DMS79 (cell line): ENCODE measurements at places on chromosomes 11 and 22.

GRCh38 chr11:32081129-32081641 is 9.7 kb upstream of the RCN1 start:
- peak; percentile 63 for DNase-seq

- no peak for DNase-seq
Observed at GRCh38 chr22:35505399-35506258, 35.0 kb upstream of the RASD2 start.

GRCh38 chr11:70381872-70382861 is 16.2 kb upstream of the CTTN start:
- DNase-seq, result no peak

DNA sequence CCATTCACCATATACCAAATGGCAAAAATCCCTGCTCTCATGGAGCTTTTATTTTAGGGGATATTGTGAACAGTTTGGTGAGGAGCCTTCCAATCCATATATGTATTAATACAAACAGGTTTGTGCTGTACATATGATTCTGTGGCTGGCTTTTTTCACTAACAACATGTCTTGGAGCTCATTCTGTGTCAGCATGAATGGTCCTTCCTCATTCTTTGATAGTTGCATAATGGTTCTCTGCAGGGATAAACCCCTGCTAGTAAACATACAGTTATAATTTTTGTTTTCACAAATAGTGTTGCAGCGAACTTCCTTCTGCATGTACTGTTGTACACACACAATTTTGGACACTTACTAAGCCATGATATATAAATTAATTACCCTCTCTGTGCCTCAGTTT is 8.3 kb downstream of the PRR5L start:
- DNase-seq, result no peak

- no peak for DNase-seq
Observed at GRCh38 chr11:87628026-87628580, 547.1 kb downstream of the RAB38 start.

DNA sequence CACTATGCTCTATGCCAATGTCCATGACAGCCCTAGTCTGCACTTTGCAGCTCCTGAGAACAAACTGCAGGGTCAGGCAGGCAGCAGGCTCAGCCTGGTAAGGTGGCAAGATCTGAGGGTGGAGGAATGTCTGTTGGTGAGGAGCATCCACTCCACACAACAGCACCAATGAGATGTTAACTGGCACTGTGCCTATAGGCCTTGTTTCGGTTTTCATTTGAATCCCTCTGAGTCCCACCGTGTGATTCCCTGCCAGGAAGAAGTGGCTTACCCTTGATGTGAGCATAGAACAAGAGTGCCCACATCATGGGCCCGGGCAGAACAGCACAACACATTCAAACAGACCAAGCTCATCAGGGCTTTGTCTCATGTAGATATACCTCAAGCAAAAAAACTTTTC is 44.1 kb upstream of the CHRM4 start:
- peak; percentile 51 for DNase-seq

GRCh38 chr11:122202951-122203456 is 87.0 kb upstream of the BLID start:
- DNase-seq, result no peak
